ENCODE measurements at places on chromosomes 1 and 21.

DNA sequence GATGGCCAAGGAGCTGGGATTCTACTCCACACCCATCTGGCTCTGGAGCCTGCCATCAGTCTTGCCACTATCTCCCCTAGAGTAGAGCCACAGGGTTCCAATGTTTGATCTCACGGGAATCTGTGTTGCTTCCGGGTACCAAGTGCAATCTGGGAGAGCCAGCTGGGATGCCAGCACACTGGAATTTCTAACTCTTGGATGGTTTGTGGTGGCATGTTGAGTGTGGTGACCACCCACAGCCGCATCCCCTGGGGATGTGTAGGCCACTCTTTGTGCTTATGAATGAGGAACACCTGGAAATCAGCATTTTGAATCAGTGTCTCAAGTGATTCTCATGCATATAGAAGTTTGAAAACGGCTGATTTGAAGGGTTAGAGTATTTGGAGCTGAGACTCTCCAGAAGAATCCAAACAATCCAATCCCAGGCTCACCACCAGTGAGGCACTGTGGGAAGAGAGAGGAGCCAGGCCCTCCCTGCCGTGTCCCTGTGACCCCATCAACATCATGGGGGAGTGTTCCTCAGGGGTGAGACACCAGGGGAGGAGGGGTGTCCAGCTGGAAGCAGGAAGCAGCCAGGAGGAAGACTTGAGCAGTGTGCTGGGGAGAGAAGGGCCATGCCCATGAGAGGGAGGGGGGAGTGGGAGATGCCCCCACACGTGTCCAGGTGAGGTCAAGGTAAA lies 13.4 kb downstream of the FBLIM1 start:
- no peak for DNase-seq

DNA sequence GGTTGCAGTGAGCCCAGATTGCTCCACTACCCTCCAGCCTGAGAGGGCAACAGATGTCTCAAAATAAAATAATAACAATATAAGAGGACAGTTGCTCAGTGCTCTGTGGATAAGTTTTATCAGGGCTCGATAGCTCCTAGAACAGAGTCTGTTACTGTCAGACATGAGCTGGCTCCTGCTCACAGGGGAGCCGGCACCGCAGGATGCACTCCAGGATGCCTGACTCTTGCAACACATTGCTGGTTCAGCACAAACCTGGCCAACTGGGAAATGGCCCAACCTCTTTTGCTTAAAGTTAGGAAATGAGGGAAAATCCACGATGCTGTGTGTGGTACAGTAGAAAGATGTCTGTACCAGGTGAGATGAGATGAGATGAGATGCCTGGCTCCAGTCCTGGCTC lies 5.8 kb upstream of the CTSE start:
- DNase-seq = no peak

DNA sequence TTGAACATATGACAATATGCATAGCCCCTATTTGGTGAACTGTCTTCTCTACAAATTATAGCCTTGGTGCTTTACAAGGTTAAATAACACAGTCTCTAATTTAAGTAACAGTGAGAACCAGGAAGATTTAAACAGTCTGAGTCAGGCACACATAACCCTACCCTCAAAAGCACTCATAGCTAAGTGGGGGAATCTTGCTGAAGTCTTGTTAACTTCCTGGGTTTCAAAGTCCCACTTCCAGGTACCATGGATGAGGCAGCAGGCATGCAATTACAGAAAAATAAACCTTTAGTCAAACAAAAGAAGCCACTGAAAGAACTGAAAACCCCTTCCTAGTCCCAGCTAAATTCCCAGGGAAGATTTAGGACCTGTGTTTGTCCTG lies 147.6 kb downstream of the PBX1 start:
- DNase-seq = no peak

DNA sequence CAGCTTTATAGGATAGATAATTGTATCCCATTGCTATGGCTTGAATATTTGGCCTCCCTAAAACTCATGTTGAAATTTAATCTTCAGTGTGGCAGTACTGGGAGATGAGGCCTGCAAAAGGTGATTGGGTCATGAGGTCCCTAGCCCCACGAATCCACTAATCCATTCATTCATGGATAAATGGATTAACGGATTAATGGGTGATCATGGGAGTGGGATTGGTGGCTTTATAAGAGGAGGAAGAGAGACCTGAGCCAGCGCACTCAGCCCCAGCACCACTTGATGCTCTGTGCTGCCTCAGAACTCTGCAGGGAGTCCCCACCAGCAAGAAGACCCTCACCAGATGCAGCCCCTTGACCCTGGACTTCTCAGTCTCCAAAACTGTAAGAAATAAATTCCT lies 32.0 kb downstream of the S100A6 start:
- no peak for DNase-seq

GRCh38 chr1:162502928-162503327 lies 5.3 kb downstream of the UHMK1 start:
- no peak for DNase-seq

GRCh38 chr1:93275634-93276295 lies 69.9 kb upstream of the DR1 start:
- no peak for DNase-seq

GRCh38 chr1:72271555-72272085 lies 10.7 kb downstream of the NEGR1 start:
- DNase-seq = no peak

DNA sequence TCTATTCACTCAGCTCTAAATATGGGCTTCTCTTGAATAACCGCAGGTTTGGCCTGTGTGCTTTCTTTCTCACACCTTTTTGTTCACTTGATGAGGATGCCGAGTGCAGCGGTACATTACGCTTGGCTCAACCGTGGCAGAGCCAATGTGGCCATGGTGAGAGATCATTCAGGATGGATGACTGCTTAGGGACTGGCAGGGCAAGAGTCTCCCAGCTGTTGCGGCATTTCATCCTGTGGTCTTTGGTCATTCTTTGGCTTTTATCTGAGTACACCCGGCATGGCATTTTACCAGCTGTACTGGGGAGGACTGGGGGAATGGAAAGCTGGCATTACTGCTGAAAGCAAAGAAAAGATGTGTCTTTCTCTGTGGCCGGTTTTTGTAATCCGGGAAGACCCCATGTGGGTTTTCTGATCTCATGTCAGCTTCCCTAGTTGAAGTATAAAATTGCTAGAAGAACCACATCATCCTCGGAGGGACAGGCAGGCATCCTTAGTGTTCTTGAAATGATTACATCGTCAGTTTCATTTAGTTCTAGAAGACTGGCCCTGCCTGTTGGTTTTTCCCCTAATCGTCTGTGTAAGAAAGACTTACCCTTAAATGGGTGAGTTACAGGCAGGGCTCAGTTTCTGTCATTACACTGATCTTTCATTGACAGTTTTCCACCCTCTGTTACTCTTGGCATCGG lies 15.1 kb downstream of the PCP4 start:
- DNase-seq = no peak

DNA sequence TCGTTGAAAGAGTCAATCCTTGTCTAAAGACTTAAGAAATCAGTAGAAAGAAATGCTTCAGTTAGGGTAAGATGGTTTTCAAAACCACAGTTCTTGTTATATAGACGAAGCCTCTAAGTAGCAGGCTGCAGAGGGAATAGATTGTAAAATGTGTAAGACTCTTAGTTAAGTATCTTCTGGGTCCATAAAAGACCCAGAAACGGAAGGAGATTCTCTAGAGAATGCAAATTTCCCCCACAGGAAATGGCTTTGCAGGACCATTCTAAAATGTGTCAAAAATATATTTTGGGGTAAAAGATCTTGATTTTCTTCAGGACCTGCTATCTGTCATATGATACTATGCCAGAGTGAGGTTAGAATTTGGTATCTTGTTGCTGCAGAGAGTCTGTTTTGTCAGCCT lies 13.4 kb downstream of the OR2T1 start:
- DNase-seq = no peak

Measured in stimulated activated CD4-positive, alpha-beta T cell treated with anti-CD3 and anti-CD28 coated beads, Interleukin-1b, Interleukin-23, amount 100 ng/mL, for 1 hour (primary cell).